Cardiac atrium fibroblast (primary cell): ENCODE measurements at places on chromosomes 12 and 14. TPM values are rescaled to one million over a fixed set of nuclear protein-coding genes. Genes with fewer than 3 reads are reported as not detected.

Gene SPX
- total RNA-seq, result 0.97 TPM in 1 of 2 replicates, not detected in the other

Gene STXBP6
- total RNA-seq, result 20.2 and 29.5 TPM in 2 replicates

Gene CLEC2D
- 0.36 and 0.97 TPM in 2 replicates for total RNA-seq

Gene CMA1
- total RNA-seq, result not detected in 2 replicates

Gene DCTN2
- 126 and 150 TPM in 2 replicates for total RNA-seq

Gene PRH2
- not detected in 2 replicates for total RNA-seq

Gene CELA1
- total RNA-seq, result not detected in 2 replicates

Gene RHEBL1
- total RNA-seq, result not detected in 2 replicates

Gene DCN
- total RNA-seq, result 1,647 and 2,415 TPM in 2 replicates

Gene SRRM4
- total RNA-seq, result not detected in 2 replicates

Gene LRRC9
- total RNA-seq, result not detected in 2 replicates

Gene IRAK3
- 22.0 and 39.5 TPM in 2 replicates for total RNA-seq

Gene ZFP36L1
- 48.6 and 75.7 TPM in 2 replicates for total RNA-seq

Gene P3H3
- 33.7 and 53.1 TPM in 2 replicates for total RNA-seq

Gene NPFF
- total RNA-seq, result not detected in 2 replicates

Gene OTX2
- not detected in 2 replicates for total RNA-seq

Gene MIP
- total RNA-seq, result not detected in 2 replicates

Gene RNFT2
- total RNA-seq, result 0.36 and 3.7 TPM in 2 replicates

Gene NINJ2
- 0.49 TPM in 1 of 2 replicates, not detected in the other for total RNA-seq

Gene ERH
- 107 and 126 TPM in 2 replicates for total RNA-seq
